ENCODE measurements at places on chromosomes 4 and X.
A peak's percentile ranks its signal among the peaks of the same experiment; 100 is the strongest.

DNA sequence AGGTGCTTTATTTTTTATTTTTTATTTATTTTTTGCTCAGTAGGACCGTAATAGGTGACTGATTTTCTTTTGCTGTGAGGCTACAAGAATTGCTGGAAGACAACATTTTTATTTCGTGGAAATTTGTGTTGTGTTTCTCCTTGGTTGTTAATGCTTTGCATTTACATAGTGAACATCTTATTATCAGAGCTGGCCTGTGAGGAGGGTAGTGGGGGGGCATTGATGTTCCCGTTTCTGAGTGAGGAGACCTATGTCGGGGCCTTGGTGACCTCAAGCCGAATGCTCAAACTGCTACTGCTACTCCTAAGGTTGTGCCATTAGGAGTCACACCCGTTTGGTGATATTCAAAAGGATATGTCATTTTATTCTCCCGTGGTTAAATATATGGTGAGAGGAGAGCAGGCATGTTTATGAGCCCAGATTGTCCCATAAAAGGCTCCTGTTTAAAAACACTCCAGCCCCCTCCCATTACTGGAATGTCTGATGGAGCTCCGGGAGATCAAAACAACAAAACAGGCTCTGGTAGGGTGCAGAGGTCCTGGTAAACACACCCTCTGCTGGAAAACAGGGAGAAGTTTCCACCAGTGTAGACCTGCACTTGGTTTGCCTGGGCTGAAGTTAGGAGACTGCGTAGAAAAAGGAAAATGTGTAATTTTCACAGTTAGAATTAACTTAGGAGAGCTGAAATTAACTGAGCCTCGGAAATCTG is 5.6 kb downstream of the PDGFRA start:
- no peak for DNase-seq

GRCh38 chr4:122909683-122910082 is 12.7 kb downstream of the NUDT6 start:
- DNase-seq = no peak

DNA sequence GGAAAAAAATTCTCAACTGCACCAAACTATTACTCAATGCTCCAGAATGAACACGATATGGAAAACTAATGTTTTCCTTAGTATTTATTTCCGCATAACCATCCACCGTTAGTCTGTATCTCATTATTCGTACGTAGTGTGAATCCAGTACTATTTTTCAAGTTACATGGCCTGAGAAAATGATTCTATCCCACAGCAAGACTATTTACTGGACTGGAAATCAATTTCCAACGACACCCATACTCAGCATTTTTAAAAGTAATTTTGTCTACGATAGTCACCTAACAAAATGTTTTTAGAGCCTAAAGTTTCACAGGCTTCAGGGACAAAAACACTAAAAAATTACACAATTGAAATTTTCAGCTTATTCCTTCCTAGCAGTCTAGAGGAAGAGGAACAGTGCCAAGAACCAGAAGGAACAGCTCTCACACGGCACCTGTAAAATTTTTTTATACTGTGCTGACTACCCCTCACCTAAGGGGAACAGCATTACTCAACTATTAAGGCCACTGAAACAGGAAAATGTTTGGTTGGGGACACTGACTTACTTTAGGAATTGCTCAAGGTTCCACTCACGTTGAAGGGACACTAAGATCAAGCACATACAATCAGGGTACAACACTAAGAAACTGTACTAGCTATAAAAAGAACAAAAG is 9.6 kb downstream of the UBE2D3 start:
- DNase-seq = no peak

GRCh38 chr4:81982846-81983540 is 390.8 kb downstream of the HNRNPD start:
- DNase-seq = no peak

DNA sequence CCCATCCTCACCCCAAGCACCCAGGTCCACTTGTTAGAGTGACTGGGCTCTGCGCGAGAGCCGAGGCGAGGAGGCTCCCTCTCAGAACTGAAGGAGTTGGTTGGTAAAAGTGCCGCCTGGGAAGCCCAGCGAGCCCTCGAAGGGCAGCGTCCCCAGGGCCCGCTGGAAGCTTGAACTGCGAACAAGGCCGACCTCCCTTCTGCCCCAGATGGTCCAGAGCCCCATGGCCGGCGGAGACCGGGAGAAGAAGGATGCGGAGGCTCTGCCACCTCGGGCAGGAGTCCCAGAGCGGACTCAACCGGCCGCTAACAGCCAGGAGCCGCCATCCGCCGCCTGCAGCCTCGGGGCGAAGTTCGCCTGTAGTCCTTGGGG is 116.3 kb upstream of the TEX13C start:
- no peak for DNase-seq

DNA sequence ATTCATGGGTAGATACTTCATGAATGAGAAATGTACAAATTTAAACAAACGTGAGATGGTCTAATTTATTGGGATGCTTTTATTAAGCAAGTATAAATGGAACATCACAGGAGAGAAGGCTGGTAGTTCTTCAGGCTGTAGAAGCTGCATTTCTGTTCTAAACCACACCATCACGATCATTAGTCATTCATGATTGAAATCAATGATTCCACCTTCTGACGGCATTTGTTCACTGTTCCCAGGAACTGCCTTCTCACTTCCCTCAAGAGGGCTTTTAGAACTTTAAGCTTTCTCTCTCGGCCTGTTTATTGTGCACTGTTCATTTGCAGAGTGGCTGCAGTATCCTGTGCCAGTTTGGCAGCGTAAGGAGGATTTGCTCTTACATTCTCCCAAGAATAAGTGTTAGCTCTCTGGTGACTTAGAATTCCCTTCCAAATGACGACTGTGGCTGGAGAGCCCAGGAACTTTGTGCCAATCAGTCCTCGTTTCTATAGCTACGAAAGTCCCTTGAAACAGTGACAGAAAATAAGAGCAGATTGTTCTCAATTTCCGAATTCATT is 54.7 kb downstream of the MFAP3L start:
- no peak for DNase-seq

- no peak for DNase-seq
These were observed 71.0 kb upstream of the DHX15 start for GRCh38 chr4:24655326-24655725.

- no peak for DNase-seq
These were observed 192.2 kb upstream of the ARX start for GRCh38 chrX:25207803-25208475.

- no peak for DNase-seq
These were observed 168.7 kb downstream of the STK32B start for GRCh38 chr4:5220028-5220427.

DNA sequence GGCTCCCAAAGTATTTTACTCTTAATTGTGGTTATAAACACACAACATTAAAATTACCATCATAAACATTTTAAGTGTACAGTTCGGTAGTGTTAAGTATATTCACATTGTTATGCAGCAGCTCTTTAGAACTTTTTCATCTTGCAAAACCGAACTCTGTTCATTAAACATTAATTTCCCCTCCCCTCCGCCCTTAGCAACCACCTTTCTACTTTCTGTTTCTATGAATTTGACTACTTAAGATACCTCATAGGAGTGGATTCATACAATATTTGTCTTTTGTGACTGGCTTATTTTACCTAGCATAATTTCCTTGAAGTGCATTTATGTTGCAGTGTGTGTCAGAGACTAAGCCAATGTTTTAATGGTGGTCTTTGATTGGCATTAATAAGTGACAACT is 32.6 kb downstream of the IL13RA1 start:
- no peak for DNase-seq

DNA sequence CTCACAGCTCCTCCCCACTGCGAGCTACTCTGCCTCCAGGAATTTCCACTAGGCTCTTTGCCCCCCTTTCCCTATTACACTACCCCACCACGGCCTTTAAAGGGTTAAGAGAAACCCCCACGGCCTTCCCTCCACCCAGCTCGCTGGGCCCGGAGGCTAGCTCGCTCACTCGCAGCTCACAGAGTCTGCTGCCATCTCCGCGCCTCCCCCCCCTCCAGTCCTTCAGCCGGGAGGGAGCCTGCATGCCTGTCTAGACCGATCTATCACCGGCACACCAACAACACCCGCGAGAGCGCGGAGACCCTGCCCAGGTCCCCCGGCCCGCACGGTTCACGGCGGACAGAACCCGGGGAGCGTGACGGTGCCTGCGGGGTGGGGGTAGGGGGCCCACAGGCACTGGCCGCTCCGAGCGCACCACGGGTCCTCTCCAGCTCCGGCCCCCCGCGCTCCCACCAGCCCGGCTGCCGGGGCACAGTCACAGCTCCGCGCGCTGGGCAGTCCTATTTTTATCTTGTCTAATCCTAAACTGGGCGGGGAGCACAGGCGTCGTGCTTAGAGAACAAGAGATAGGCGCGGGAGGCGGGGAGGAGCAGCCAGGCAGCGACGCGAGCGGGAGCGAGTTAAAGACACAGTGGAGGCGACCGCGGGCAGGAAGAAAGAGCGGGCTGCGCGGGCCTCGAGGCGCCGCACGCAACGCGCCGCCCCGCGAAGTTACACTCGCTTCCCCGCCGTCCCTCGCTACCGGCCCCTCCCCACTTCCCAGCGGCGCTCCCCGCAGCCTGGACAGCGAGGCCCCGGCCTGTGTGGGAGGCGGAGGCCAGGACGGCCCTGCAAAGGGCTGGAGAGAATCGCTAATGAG is 3.5 kb downstream of the BCOR start:
- peak; percentile 69 for DNase-seq

- DNase-seq = no peak
These were observed 86.7 kb downstream of the RFC1 start for GRCh38 chr4:39279416-39279815.

- DNase-seq = no peak
These were observed 191.7 kb upstream of the GPC4 start for GRCh38 chrX:133606990-133607389.

- no peak for DNase-seq
These were observed 242.7 kb upstream of the WDFY3 start for GRCh38 chr4:85209161-85209560.
